GM18507 (cell line): ENCODE measurements at places on chromosomes 3 and 15.

GRCh38 chr3:15023249-15023648 is 41.9 kb downstream of the MRPS25 start:
- DNase-seq = no peak

- no peak for DNase-seq
These were observed 237.2 kb downstream of the AGBL1 start for GRCh38 chr15:86316726-86317383.

- no peak for DNase-seq
These were observed 78.3 kb upstream of the HES1 start for GRCh38 chr3:194057570-194058188.

GRCh38 chr15:65062726-65063125 is 5.1 kb downstream of the RASL12 start:
- DNase-seq = no peak

DNA sequence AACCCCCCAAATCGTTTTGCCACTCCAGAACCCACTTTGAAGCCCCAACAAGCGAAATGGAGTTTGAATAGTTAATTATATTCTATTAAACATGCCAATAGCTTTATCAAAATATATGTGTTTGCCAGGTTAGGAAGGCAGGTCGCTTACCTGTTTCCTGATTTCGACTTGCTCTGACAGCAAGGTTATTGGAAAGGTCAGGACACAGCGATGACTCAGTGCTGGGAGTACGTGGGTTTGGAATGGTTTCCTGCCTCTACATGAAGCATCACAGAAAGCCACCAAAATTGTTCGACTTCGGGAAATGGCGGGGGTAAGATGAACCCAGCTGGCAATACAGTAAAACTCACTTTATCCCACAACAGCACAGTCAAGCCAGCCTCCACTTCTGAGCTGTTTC is 135.6 kb upstream of the ABI3BP start:
- DNase-seq = no peak

- no peak for DNase-seq
These were observed 53.8 kb upstream of the BOC start for GRCh38 chr3:113157408-113158030.

DNA sequence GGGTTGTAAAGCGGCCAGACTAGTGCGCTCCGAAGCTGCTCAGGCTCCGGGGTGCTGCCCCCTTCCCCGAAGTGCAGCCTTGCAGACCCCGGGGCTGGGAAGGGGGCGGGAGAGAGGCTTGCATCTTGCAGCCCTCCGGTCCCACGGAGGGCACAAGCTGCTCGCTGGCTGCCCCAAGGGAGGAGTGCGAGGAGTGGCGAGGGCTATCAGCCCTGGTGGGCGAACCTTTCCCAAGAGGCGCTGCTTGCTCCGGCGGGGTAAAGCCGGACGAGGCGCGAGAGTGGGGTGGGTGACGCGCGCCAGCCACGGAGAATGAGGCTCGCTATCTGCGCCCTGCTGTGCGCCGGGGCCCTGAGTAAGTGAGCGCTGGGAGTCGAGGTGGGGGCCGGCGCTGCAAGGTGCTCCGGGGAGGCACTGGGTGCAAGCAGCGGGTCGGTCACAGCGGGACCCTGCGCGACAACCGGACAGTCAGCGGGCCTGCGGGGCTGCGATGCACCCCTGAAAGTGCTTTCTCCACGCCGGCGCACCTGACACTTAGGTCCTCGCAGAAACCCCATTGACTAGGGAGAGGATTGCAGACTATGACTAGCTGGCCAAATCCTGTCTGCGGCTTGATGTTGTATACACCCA is 12.7 kb upstream of the TOPBP1 start:
- DNase-seq = no peak

DNA sequence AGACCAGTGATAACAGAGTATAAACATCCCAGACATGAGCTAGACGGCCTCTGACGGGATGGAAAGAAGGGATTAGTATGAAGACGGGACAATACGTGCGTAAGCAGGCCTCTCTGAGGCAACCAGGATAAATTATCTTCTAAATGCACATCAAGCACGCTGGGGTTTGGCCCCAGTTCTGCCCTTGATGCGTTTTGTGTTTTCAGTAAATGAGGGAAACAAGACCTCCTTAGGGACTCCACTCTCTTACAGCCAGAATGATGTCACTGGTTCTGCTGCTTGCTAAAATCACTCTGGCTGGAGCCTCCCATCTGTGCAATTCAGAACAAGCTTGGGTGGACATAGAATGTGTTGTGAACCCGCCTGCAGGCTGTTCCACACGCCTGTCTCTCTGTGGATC is 156.0 kb upstream of the MCTP2 start:
- no peak for DNase-seq

DNA sequence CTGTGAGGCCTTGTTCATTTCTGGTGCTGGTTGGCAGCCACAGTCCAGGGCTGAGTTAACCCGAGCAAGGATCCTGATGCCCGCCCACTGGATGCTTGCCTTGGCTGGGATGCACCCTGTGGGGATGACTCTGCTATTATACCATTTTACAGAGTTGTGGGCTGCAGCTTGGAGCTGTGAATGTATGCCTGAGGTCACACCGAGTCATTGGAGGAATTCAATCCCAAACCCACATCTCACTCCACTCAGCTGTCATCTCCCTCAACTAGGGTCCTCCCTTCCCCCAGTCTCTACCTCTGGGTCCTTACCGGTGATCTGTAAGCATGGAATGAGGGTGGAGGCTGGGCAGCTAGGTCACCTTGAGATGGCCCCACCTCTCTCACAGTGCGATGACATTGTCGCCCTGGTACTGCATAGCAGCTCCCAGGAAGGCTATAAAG is 22.1 kb downstream of the MAPKAPK3 start:
- no peak for DNase-seq

GRCh38 chr15:45203182-45203581 is 15.4 kb upstream of the SHF start:
- no peak for DNase-seq

- DNase-seq = no peak
These were observed 43.5 kb upstream of the MBNL1 start for GRCh38 chr3:152225201-152225600.

- DNase-seq = no peak
These were observed 38.1 kb downstream of the C3orf70 start for GRCh38 chr3:185114756-185115155.

DNA sequence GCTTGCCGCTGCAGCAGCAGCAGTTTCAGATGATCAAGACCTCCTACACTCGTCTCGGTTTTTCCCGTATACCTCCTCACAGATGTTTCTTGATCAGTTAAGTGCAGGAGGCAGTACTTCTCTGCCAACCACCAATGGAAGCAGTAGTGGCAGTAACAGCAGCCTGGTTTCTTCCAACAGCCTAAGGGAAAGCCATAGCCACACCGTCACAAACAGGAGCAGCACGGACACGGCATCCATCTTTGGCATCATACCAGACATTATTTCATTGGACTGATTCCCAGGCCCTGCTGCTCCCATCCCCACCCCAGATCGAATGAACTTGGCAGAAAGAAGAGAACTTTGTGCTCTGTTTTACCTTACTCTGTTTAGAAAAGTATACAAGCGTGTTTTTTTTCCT is 17.6 kb downstream of the CALML4 start:
- DNase-seq = no peak

DNA sequence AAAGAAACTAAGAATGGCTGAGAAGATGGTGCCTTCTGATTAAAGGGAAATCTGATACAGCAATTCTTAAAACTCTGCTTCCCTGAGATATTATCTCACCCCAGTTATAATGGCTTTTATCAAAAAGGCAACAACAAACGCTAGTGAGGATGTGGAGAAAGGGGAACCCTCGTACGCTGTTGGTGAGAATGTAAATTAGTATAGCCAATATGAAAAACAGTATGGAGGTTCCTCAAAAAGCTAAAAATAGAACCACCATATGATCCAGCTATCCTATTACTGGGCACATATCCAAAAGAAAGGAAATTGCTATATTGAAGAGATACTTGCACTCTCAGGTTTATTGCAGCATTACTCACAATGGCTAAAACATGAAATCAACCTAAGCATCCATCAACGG is 65.1 kb downstream of the GOLIM4 start:
- no peak for DNase-seq

- no peak for DNase-seq
These were observed 147.7 kb downstream of the VGLL4 start for GRCh38 chr3:11495948-11496557.

GRCh38 chr3:194112120-194113106 is 23.5 kb upstream of the HES1 start:
- no peak for DNase-seq

GRCh38 chr15:48475600-48476395 is 144.6 kb downstream of the DUT start:
- no peak for DNase-seq
